Subcutaneous preadipocyte (primary cell): ENCODE measurements at places on chromosomes 4 and X. TPM values are rescaled to one million over a fixed set of nuclear protein-coding genes. Genes with fewer than 3 reads are reported as not detected.

The SSX3 gene
- total RNA-seq, result not detected in 2 replicates

The FHDC1 gene
- under 0.01 and 0.20 TPM in 2 replicates for total RNA-seq

The DDIT4L gene
- total RNA-seq, result 6.3 and 12.9 TPM in 2 replicates

The CNGA1 gene
- not detected in 2 replicates for total RNA-seq

The PPM1K gene
- total RNA-seq, result 11.0 and 16.2 TPM in 2 replicates

The GPC3 gene
- 1.5 TPM in 1 of 2 replicates, not detected in the other for total RNA-seq

The COX7B2 gene
- total RNA-seq, result not detected in 2 replicates

The ESX1 gene
- not detected in 2 replicates for total RNA-seq

The LINC00632 gene
- 7.3 and 10.9 TPM in 2 replicates for total RNA-seq

The SLC25A6 gene
- total RNA-seq, result 223 and 311 TPM in 2 replicates

The GPR119 gene
- total RNA-seq, result not detected in 2 replicates

The KLB gene
- total RNA-seq, result not detected in 2 replicates

The H2BW1 gene
- not detected in 2 replicates for total RNA-seq

The SCLT1 gene
- total RNA-seq, result 14.0 and 19.0 TPM in 2 replicates

The ETDA gene
- total RNA-seq, result not detected in 2 replicates

The LNX1 gene
- 0.78 and 6.2 TPM in 2 replicates for total RNA-seq

The COL25A1 gene
- under 0.01 TPM in 1 of 2 replicates, not detected in the other for total RNA-seq

The PAK3 gene
- under 0.01 TPM in 2 replicates for total RNA-seq

The PAGE4 gene
- not detected in 2 replicates for total RNA-seq

The SSX4 gene
- total RNA-seq, result not detected in 2 replicates

The NALF2 gene
- total RNA-seq, result not detected in 2 replicates
